ENCODE measurements at places on chromosomes 5 and 9.

DNA sequence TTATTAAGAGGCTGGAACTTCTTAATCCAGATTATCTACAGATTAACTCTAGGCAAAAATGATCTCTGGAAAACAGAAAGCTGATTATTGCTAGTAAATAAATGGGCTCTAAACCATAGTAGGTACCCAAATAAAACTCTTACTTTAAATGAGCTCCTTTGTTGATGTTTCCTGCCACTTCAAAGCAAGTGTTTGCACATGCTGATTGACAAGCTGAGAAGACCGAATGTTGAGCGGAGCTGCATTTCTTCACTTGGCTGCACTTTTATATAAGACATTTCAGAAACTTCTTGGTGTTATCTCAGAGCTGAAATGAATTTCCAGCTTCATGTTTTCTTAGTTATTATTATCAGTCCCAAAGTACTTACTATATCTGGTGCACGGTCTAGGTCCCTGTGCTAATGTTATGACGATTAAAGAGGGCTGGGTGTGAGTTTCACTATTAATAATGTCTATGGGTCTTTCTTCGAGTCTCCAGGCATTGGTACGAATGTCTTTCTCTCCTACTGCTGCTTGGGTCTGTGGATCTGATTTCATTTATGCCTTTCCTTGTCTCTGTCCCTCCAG lies 58.6 kb upstream of the CTXN3 start:
- DNase-seq = no peak

DNA sequence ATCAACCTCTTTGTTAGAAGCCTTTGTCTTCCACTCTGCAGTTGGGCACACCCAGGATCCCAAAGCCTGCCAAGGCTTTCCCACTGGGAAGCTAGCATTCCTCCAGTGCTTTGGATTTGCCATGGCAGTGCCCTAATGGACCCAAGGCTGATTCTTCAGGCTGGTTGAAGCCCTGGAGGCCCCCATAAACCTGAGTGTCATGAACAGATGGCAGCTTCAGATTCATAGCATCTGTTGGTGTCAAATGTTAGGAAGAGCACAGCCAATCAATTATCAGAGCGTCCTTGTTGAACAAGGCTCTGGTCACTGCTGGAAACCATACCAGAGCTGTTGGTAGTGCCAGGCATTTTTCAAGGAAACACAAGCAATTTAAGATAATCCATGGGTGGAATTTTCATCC lies 241.1 kb upstream of the KLF4 start:
- DNase-seq = no peak

DNA sequence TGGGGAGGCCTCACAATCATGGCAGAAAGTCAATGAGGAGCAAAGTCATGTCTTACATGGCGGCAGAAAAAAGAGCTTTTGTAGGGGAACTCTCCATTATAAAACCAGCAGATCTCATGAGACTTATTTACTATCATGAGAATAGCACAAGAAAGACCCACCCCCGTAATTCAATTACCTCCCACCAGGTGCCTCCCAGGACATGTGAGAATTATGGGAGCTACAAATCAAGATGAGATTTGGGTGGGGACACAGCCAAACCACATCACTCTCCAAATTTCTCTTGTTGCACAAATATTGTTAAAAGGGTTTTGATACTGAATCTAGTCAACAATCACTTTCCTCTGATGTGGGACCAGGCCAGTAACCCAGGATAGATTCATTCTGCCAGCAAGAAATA lies 1176.1 kb downstream of the CDH9 start:
- no peak for DNase-seq

DNA sequence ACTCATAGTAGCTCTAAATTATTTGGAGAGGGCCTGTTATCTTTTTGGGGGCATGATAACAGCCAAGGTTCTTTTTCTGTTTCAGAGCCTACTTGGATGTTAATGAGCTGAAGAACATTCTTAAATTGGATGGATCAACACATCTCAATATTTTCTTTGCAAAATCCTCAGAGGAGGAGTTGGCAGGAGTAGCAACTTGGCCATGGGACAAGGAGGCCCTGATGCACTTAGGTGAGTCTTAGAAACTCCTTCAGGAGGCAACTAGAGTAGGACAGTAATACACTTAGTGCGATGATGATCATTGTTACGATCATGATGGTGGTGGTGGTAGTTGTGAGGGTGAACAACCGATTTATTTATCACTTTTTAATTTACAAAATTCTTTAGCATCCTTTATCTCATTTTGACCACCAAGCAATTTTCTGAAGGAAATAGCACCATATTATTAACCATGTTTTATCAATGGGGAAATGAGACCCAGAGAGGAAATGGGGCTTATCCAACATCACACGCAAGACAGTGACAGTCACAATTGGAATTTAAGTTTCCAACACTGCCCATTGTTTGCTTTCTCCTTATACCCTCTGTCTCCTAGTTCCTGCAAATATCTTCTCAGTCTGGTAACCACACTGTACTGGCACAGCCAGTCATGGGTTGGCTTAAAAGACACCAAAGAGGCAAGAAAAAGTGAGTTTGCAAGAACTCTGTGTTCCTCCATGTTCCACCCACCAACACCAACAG lies 54.0 kb downstream of the PAPPA start:
- no peak for DNase-seq

GRCh38 chr9:2157277-2158110 lies 142.3 kb downstream of the SMARCA2 start:
- DNase-seq = no peak

GRCh38 chr9:72875221-72875620 lies 77.6 kb downstream of the ALDH1A1 start:
- DNase-seq = no peak

GRCh38 chr9:104808035-104808614 lies 44.2 kb downstream of the NIPSNAP3B start:
- no peak for DNase-seq

- DNase-seq = no peak
Observed at GRCh38 chr9:33135031-33135461, 32.1 kb downstream of the B4GALT1 start.

GRCh38 chr5:78355561-78355960 lies 4.9 kb upstream of the SCAMP1 start:
- no peak for DNase-seq

DNA sequence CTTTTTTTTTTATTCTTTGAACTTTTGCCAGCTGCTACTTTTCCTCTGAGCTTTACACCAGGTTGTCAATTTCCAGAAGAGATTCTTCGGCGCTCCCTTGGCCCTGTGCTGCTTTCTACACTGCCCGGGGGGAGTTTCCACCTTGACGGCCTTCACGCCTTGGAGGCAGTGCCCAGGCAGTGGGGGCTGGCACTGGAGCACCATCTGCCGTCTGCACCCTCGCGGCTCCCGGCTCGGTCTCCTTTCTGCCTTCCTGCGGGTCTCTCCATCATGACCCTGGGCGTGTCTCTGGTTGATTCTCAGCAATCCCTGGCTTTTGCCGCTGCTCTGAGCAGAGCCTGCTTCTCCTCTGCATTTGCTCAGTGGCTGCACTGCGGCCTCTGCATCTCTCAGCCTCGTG lies 2.9 kb downstream of the SLC6A18 start:
- DNase-seq = no peak

- no peak for DNase-seq
Observed at GRCh38 chr5:180079702-180080466, 8.3 kb upstream of the RNF130 start.

DNA sequence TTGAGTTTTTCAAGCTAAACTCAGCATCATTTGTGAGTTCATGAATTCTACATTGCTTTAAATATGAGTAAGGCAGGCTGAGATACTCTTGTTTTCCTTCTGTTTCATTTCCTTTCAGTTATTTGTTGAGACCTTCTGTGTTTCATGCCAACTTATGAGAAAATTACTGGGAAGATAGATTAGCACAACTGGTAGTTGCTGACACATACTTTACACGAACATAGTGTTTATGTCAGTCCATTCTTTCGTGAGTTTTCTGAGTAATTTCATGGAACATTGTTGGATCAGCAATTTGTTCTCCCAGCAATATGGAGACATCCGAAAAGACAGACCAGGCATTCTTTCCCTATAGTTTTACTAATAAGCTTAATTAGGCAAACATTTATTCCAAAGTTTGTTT lies 102.0 kb upstream of the SMC5 start:
- no peak for DNase-seq

DNA sequence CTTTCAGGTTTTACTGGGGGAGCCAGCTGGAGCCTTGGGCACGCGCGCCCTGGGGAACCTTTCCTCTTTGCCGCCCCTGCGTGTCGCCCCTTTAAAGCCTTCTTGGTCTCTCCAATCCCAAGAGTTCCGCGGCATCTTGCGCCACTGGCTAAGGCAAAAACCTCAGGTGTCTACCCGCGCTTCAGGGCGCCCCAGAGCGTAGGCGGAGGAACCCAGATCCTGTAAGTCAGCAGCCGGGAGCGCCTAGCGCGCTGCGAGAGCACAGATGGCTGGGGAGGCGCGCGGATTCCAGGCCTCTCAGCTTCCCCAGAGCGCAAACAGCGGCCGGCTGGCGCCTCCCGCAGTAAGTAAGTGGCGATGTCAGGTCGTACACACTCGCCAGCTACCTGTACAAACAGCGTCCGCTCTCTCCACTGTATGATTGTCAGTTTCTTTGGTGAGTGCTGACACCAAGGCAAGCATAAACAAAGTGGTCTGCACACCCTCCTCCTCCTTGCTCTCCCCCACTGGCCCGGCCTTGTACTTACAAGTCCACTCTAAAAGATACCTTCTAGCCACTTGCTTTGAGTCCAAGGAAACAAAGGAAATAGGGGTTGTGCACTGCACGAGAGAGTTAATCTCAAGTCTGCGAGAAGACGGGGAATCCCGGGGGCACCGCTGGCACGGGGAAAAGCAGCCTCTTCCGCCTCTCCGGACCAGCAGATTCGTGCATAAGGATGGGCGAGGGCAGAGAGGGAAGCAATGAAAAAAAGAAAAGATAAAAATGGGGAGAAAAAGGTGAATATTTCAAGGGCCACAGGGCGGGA lies 2.9 kb downstream of the HTR1A start:
- no peak for DNase-seq

DNA sequence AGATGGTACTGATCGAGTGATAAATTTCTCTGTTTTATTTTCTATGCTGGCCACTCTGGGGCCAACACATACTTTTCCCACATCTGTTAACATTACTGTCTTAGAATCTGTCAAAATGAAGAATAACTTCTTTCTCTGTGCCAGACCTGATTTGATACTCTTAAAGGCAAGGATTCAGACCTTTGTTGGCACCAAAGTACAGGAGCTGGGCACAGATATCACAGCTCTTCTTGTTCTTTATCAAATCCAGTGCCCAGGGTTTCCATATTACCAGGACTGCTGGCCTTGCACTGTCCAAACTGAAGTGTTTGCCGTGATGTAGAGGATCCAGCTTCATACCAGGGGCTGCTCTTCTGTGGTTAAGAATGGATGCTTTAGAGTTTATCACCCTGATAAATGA lies 20.9 kb downstream of the ZNF474 start:
- no peak for DNase-seq
